ENCODE measurements at places on chromosomes 7 and 10.

DNA sequence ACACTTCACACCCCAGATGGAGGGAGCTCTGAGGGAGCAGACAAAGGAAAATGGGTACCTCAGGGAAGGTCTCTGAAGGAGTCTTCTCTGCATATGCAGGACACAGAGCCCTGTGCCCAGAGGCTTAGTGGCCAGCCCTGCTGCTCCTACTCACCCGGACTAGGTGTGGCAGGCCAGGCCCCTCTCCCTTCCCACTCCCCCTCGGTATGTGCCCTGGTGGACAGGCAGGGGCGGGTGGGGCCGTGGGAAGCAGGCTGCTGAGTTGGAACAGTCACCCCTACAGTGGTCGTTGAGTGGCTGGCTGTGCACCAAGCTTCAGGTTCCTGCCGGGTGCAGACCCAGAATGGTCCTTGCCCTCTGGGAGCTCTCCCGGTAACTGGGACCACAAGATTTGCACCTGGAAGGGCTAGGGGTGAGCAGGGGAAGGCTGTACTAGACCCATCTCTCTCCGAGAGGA, 68.6 kb downstream of the ZMIZ1 start:
- no peak for DNase-seq

DNA sequence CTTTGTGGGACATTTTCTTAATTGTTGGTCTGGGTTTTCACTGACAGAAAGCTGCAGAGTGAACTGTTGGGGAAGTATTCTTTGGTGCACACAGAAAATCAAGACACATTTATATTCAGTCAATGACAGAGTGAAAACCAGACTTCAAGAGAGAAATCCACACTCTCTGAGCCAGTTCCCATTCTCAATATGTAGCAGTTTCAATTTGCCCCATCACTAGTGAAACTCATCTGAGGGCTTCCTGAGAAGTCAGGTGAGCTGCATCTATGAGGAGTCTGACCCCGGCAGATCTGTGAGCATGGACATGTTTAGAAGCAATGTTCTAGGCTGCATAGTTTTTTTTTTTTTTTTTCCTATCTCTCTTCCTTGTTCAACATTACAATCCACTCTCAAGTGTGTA, 163.7 kb upstream of the AHR start:
- no peak for DNase-seq

DNA sequence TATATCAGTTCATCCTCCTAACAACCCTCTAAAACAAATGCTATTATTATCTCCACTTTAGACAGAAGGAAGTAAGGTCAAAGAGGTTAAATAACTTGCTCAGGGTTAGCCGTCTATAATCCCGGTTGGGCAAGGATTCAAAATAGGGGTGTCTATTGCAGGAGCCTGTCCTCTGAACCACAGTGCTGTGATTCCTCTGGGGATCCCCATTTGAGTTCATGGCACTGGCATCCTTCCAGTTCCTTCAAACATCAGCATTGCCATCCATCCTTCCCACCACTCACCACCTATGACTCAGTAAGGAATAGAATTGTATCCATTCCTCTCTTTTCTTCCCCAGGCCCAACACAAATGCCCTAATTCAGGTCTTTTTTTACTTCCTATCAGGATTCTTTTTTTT, 25.6 kb downstream of the HPS6 start:
- DNase-seq: no peak

DNA sequence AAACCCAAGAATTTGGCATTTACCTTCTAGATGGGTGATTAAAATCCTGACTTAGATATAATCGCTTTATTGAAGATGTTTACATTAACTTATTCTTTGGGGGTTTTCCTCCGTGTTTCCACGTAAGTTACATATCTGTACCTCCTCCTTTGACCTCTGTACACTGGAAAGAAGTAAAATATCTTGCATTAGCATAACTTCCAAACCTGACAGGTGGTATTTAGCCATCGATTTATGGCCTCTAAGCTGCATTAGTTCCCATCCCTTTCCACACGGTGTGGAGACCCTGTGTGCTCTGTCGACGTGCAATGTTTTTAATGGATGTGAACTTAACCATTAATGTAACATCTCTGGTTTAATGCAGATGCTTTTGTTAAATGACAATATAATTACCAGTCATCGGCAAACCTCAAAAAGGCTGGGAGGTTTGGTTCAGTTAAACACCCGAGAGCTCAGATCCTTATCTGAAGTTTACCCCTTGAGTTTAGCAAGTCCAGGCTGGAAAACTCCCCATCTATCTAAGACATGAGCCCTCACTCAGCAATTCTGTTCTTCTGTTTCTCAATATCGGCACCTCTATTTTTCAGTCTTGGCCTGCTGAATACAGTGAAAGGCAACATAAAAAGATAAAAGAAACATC, 295.2 kb downstream of the GATA3 start:
- no peak for DNase-seq

- DNase-seq: no peak
Measured at GRCh38 chr7:144682581-144683280, 153.1 kb downstream of the TPK1 start.

Data from coronary artery (tissue), 2 donors.